Activated T-helper 1 cell treated with anti-CD3 and anti-CD28 coated beads, Interleukin-2, amount 50 U/mL, for 16 hours (primary cell): ENCODE measurements at places on chromosomes 1 and 21.

DNA sequence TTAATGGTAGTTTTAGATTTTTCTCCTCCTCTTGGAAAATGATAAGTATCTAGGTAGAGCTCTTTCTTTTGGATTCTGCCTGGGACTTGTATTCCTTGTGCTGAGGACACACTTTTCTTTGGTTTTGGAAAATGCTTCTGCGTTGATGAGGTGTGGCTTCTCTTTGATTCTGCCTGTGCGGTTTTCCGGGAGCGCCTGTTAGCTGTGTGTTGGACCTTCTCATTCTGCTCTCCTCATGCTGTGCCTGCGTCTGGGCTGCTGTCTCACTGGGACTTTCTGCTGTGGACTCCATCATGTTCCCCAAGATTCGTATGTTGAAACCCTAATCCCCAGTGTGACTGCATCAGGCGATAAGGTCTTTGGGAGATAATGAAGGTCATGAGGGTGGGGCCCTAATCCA lies 21.0 kb downstream of the C1orf174 start:
- DNase-seq = no peak

GRCh38 chr21:22743085-22743484 lies 1744.9 kb downstream of the NCAM2 start:
- DNase-seq = no peak

- DNase-seq = no peak
Observed at GRCh38 chr1:111227434-111227833, at the start of gene CHI3L2. CHI3L2 (plus strand) TSS chr1:111227713; CDS start chr1:111227730, 17 bp downstream.

DNA sequence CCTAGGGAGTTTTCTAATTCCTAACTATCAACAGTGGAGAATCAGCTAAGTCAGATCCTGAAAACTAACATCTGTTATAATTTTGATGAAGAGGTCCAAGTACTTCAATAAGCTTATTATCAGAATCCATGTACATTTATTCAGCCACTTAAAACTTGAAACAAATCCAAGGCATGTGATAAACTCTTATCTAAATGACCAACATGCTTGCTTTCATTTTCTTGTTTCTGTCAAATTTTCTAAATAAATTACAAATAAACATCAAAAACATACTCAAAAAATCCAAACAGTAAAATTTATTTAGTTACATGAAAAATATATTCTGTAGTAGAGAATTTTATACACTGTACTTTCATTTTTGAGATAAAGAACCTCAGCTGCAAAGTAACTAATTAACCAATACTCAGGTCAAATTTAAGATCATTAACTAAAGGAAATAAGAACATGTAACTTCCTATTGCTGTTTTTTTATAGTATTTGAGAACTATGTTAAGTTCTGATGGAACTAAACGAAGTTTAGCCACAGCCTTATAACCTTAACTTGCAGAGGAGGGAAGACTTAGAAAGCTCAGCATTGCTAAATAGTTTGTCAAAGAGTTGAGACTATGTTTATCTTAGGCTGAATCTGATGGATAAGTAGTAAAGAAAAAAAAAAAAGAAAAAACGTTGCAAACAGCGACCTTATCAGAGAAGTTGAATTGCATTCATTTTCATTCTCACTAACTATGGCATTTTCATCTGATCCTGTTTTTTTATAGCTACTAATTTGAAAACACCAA lies 44.9 kb downstream of the SYNJ1 start:
- DNase-seq = no peak

DNA sequence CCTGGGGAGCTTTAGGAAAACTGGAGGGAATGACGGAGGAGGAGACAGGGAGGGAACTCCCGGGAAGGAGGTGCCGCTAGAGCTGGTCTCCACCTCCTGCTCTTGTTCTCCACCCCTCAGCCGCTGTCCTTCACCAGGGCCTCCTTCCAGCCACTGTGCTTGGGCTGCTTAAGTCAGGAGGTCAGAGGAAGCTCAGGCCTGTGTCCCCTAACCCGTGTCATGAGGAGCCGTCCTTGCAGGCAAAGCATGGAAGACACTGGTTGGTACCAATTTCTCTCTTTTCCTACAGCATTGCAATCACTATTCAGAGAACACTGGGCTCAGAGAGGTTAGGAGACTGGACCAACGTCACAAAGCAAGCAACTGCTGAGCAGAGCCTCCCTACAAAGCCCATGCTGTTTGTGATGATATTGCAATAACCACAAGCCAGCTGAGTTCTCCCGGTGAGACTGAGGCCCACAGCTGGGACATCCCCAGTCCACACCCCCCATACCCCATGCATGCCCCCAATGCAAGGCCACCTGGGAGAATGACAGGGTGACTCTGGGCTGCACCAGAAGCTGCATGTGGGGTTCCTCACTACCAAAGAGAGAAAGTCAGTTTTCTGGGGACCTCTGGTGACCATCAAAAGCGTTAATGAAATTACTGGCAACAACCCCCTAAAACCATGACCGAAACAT lies 427.5 kb downstream of the NPHP4 start:
- DNase-seq = no peak

DNA sequence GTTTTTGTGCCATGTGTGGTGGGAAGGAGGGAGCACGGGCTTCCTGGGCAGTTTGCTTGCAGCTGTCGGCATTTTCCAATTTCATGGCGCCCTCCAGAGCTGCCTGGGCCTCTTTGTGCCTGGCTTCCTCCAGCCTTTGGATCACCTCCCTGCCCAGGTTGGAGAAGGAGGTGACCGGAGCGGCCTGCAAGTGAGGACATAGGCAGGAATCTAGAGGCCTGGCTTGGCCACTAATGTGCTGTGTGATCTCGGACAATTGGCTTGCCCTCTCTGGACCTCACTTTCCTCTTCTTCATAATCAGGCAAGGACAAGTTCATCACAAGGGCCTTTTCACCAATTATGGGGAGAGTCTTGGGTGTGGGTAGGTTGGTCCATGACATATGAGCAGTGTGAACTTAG lies 245.1 kb downstream of the MATN1 start:
- no peak for DNase-seq

DNA sequence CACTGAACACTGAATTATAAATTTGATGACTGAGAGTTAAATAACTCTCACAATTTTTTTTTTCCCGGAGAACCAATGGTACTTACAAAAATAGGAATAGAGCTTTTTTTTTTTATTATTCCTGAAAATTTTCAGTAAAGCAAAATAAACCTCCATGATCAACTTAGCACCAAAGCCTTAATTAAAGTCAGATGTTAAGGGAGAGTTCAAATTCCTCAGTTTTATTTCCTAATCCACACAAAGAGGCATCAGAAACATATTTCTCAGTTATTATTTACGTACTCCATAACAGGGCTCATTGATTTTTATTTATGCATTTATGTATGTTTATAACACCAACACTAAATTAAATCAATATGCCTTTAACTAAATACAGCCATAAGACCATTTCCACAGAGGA lies 55.5 kb downstream of the PLPPR5 start:
- DNase-seq = no peak

- DNase-seq = no peak
Observed at GRCh38 chr1:69123486-69123885, 444.2 kb upstream of the LRRC7 start.

DNA sequence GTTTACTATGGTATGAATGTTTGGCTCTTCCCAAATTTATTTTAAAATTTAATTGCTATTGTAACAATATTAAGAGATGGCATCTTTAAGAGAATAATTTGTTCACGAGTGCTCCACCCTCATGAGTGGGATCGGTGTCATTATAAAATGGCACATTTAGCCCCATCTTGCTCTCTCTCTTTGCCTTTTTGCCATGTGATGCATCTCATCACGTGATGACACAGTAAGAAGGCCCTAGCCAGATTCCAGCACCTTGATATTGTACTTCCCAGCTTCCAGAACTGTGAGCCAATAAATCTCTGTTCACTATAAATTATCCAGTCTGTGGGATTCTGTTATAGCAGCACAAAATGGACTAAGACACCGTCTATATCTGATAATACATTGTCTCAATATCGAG lies 355.8 kb downstream of the AMY1C start:
- DNase-seq = no peak

GRCh38 chr1:113388017-113388620 lies 2.2 kb upstream of the MAGI3 start:
- no peak for DNase-seq

DNA sequence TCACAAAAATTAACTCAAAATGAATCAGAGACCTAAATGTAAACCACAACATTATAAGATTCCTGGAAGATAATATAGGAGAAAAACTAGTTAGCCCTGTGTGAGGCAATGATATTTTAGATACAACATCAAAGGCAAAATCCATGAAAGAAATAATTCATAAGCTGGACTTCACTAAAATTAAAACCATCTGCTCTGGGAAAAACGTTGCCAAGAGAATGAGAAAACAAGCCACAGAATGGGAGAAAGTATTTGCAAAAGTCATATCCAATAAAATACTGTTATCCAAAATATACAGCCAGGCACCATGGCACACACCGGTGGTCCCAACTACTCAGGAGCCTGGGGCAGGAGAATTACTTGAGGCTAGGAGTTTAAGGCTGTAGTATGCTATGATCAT lies 70.3 kb downstream of the SYF2 start:
- DNase-seq = no peak

- no peak for DNase-seq
Observed at GRCh38 chr1:214720561-214720960, 117.6 kb downstream of the CENPF start.

- DNase-seq = no peak
Observed at GRCh38 chr1:204545202-204545601, 29.0 kb downstream of the MDM4 start.

GRCh38 chr1:9486466-9487140 lies 52.7 kb upstream of the SLC25A33 start:
- DNase-seq = no peak

DNA sequence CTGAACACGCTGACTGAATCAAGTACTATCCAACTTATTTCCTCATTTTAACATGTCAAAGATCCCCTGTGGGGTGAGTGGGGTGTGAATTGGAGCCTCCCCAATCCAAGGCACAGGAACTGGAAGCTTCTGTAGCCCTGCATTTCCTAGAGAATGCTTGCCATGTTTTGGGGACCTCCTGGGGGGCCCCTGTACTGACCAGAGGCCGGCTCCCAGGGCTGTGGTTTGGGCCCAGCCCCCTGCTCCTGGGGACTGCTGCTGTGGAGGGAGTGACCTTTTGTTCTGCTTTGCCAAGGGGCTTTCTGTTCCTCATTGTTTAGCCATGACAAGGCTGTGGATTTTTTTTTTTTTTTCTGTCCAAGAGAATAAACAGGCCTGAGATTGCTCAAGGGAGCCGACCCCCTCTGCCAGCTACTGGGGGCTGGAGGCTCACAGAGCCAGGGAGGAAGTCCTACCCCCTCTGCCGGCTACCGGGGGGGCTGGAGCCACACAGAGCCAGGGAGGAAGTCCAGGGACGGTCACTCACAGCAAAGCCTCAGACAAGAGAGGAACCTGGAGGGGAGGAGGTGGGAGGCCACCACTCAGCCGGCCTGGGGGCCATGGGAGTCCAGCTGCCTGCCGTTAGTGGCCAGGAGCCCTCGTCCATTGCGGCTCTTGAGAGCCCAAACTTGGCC lies 17.4 kb downstream of the TNFRSF1B start:
- DNase-seq = no peak

DNA sequence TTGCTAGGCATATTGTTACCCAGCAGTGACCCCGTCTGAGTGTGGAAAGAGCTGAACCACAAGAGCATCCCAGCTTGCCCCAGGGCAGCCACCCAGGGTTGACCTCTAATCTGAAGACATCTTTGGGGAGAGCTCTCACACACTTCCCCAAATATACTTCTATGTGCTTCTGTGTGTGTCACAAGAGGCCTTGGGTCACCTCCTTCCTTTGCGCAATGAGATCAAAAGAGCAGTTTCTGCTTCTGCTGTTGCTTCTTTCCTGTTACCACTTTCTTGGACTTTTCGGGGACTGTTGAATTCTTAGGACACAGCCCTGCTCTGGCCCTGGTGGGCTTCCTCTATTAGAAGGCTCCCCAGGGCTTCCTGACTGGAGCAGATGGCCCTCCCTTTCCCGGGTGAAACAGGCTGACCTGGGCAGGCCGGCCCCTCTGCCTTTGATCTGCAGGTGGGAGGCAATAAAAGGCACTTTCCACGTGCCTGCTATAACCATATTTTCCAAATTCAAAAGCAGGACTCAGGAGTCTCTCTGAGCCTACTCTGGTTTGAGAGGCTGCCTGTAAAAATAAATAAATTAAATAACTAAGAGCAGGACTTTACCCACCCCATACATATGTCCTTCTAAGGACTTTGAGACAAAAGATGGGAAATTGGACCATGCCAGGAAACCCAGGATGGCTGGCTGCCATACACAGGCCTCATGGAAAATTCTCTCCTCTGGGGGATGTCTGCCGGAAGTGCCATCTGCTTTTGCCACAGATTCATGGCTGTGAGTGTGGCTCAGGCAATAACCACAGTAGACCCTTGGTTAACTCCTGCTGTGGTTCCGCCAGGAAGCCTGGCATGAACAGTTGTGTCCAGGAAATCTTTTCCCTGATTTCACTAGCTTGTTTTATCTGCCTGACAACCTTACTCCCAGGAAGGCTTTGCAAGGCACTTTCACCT lies 28.3 kb upstream of the RCSD1 start:
- no peak for DNase-seq

DNA sequence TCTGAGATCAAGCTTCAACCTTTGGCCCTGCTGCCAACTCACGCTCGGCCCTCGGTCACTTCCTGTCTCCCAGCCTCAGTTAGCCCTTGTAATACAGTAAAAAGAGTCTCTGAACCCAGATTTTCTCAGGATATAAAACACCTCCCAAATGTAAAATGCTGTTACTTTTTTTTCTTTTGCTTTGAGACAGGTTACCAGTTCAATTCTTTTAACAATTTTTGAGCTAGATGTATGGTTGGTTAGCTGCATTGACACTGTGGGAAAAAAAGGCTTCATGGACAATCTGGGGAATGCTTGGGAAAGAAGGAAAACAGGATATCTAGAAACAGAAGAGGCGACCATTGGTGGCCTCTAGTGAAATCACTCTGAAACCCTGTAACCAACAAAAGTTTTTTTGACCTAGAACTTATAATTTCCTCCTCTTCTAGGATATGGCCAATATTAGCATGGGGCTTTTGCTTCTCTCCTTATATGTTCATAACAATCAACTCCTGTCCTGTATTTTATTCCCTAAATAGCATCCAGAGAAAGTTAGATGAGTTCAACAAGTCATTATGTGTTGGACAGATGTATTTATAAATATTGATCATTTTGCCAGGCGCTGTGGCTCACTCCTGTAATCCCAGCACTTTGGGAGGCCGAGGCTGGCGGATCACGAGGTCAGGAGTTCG lies 1.3 kb downstream of the CMPK1 start:
- no peak for DNase-seq

DNA sequence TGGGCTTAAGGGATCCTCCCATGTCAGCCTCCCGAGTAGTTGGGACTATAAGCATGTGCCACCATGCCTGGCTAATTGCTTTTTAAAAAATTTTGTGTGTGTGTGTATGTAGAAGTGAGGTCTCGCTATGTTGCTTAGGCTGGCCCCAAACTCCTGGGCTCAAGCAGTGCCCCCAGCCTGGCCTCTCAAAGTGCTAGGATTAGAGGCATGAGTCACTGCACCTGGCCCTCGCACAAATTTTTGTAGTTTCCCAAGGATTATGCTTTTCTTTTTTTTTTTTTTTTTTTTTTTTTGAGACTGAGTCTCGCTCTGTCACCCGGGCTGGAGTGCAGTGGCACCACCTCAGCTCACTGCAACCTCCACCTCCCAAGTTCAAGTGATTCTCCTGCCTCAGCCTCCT lies 144.4 kb upstream of the HNRNPU start:
- no peak for DNase-seq
